ENCODE measurements at places on chromosomes 12 and 14. TPM values are rescaled to one million over a fixed set of nuclear protein-coding genes. Genes with fewer than 3 reads are reported as not detected.

The PPTC7 gene
- total RNA-seq = 51.0 TPM

GRCh38 chr12:66516133-66516532 is 162.7 kb downstream of the GRIP1 start:
- DNase-seq = no peak

DNA sequence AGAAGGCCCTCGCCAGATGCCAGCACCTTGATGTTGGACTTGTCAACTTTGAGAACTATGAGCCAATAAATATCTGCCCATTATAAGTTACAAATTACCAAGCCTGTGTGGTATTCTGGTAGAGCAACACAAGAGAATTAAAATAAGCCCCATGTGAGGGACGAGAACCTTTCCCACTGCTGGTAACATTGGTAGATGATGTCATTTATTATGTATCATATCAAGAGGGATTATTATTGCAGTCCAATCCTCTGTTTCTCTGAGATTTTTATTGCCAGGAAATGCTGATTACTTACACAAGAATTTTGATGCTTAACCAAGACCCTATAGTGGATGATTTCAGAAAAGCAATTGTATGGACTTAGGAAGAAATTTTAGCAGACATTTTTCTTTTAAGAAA is 40.3 kb upstream of the SLC24A4 start:
- no peak for DNase-seq

DNA sequence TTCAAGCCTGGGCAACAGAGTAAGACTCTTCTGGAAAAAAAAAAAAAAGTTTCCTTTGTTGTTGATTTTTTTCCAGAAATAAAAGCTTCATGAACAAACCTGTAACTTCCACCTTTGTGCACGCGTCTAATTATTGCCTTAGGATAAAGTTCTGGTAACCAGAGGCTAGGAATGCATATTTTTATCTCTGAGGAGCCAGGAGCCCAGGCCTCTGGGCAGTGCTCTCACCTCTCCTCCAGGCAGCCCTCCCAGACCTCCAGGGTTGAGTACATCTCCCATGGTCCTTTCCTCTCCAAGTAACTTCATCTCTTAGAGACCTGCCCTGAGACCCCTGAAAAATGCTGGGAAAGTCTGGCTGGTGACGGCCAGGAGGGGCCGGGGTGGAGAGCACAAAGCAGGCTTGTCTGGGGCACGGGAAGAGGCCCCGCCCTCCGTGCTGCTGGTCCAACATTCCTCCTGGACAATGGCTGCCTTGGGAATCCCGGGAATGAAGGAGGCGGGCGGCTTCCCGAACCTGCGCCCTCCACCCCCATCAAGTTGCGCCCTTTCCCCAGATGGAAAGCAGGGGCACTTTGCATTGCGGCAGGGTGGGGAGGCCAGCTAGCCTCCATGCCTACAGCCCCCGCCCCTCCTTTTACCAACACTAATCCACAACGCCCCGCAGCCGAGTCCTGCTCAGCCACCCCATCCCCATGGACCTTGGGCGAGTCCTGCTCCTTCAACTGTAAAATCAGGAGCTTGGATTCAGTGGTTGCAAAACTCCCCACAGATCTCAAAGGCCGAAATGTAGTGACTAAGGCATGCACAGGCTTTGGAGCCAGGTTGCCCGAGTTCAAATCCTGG is 7.3 kb upstream of the FIGNL2 start:
- DNase-seq = no peak

DNA sequence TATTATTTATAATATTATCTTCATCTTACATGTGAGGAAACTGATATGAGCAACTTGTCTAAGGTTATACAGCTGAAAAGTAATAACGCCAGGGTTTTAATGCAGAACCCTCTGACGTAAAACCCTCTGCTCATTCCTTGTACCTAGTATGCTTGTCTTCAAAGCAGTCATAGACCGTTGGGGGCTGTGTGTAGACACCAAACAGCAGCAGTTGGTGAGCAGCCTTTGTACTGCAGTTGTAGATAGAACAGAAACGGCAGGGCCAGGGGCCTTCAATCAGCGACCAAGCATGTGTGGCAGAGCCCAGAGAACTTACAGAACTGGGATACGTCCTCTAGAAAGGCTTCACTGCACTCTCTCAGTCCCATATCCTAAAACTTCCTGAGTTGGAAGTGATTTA is 28.1 kb downstream of the EVL start:
- DNase-seq = no peak

The KCNH3 gene
- total RNA-seq = 0.34 TPM

The SLC17A8 gene
- not detected for total RNA-seq

DNA sequence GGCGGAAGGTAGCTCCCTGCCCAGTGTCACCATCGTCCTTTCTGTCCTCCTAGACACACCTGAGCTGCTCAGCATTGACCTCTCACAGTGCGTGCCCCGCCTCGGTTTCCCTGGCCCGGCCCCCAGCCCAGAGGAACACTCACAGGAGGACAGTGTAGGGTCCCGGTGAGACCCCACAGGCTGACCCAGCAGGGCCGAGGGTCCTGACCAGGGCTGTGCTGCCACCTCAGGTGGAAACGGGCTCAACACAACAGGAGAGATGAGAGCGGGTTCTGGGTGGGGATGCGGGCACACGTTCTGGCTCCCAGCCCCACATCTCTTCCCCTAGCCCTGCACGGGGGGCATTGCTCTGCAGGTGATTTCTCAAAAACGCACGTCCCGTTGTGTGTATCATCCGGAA is 98.1 kb downstream of the PIWIL1 start:
- DNase-seq = no peak

GRCh38 chr12:114000861-114001260 is 34.7 kb upstream of the RBM19 start:
- DNase-seq = no peak

DNA sequence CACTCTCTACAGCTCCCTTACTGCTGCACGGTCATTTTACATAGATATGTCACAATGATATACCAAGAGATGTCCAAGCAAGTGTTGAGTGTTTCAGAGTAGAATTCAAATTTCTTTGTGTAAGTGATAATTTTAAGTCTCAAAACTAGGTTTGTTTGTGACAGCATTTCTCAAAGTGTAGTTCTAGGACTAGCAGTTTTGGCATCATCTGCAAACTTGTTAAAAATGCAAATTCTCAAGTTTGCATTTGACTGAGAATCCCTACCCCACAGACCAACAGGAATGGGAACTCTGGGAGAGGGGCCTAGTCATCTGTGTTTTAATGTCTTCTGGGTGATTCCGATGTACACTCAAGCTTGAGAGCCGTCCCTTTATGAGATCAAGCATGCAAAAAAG is 97.6 kb downstream of the HELB start:
- DNase-seq = no peak

GRCh38 chr12:132351751-132352495 is 22.5 kb upstream of the GALNT9 start:
- no peak for DNase-seq

The SLCO1B3 gene
- total RNA-seq = not detected

DNA sequence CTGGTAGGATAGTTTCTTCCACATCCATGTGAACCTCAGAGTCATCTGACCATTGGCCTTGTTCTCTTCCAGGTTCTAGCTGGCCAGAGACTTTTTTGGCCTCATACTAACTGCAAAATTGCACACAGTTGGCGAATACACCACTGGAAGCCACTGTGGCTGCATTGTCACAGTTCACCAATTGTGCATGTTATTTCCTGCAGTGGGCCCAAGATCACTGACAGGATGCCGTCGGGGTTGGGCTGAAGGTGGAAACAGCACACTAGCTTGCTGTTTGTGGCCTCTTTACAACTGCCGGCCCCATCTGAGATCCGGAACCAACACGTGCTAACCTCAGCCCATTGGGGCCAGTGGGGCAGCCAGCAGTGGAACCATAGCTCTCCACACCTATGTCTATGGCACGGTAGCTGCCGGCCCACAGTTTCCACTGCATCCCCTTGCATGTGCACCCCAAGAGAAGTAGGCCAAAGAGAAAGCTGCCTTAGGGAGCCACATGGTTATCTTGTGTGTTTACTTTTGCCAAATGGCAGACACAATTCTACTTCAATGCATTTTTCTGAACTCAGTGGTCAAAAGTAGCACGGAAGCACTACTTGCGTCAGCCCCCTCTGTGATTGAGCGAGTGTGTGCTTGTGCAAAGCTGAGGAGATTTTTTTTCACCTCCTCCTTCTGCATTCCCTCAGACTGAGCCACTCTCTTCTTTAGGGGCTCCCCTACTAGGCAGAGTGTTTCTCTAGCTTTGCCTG is 464.0 kb downstream of the RAD51B start:
- DNase-seq = no peak

- DNase-seq = no peak
These were observed 96.4 kb downstream of the TMEM260 start for GRCh38 chr14:56676042-56676441.

The RAB2B gene
- total RNA-seq = 26.7 TPM

DNA sequence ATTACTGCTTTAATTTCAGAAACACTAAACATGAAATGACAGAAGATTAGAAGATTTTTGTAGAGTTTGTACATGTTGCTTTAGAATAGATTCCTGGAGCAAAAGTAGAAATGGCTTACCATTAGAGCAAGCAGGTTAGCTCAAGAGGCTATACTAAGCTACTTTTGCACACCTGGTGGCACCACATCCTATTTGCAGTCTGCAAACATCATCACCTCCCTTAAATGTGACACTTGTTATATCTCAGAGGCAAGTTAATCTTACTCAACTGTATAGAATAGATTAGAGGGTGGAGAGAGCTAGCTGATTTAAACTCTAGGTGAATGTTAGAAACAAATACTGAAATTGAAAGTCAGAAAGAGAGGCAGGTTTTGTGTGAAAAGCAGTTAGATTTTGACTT is 30.7 kb upstream of the OR4E1 start:
- no peak for DNase-seq

GRCh38 chr12:108857158-108857407 is 300 bp downstream of the SSH1 start:
- no peak for DNase-seq

- DNase-seq = no peak
These were observed 32.3 kb downstream of the EP400 start for GRCh38 chr12:131982041-131982440.

DNA sequence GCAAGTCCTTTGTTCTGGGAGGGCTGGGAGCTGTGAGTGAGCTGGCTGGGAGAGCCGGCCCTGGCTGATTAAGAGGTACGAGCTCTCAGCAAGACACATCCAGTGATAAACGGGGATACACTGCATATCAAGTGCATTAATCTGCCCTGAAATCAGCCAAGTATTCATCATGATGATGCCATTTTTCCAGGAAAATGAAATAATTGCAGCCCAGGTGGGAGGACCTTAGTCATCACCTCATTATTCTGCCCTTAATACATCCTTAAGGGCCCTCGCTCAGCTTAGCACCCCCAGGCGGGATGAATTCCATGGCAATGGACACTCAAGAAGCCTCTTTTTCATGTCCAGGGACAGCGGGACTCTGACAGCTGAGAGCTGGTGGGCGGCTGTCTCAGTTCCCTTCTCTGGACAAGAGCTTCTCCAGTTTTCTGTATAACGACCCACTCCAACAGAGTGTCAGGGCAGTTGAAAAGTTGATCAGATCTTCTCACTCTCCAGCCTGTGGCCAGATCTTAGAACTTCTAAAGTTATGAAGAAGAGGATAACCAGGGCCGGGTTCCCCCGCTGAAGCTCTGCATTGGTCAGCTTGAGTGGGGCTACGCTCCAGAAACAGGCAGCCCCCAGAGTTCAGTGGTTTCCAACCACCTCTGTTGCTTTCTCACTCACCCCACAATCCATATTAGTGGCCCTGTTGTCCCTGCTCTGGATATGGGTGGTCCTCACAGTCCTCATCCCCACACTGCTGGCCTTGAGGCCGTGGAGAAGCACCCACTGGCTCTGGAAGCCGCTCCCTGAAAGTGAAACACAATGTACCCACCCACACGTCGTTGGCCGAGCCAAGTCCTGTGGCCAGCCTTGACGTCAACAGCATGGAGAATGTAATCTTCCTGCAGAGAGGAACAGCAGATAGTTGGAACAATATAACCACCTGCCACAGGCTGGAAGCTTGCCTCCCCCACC is 306.2 kb upstream of the DIO3 start:
- DNase-seq = peak; percentile 92

- no peak for DNase-seq
These were observed 102.6 kb upstream of the KRR1 start for GRCh38 chr12:75613981-75614380.

The TRIM9 gene
- total RNA-seq = 1.7 TPM

GRCh38 chr14:67641902-67642749 is 22.4 kb downstream of the ARG2 start:
- DNase-seq = no peak

DNA sequence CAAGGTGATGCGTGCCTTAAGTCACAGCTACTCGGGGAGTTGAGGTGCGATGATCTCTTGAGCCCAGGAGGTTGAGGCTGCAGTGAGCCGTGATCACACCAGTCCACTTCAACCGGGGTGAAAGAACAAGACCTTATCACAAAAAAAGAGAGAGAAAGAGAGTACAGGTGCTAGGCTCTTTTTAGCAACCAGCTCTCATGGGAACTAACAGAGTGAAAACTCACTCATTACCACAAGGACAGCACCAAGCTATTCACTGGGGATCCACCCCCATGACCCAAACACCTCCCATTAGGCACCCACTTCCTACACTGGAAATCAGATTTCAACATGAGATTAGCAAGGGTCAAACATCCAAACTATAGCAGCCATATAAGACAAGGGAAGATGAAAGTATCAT is 164.2 kb downstream of the NDUFA12 start:
- peak; percentile 26 for DNase-seq
